ENCODE measurements at places on chromosomes 4 and X.

DNA sequence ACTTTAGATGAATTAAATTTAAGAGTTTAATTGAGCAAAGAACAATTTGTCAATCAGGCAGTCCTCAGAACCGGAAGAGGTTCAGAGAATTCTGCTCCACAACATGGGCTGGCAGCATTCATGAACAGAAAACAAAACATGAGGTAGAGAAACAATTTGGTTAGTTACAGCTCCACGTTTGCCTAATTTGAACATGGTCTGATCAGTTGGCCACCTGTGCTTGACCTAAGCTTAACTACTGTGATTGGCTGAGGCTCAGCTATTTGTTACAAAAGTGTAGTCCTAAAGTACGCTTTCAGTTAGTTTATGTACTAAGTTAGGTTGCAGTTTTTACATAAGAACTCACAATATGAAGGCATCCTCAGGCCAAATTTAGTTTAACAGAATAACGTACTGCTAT is 258.6 kb downstream of the ADAM29 start:
- DNase-seq = no peak

DNA sequence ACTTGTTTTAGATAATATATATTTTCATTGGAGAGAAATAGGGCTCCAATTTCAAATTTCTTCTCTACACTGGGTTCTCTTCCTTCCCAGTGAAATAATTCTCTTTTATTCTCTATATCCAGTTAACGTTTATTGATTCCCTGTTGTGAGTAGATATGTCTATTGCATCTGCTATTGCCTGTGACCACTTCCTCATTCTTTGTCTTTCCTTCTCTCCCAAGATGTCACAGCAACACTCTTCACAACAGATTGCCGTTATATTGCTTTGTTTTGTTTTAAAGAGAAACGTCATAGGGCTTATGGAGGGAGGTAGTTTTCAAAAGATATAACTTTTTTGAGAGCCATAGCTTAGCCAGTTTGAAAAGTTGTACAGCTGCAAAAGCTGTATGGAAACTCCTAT is 343.8 kb downstream of the ARHGAP24 start:
- DNase-seq = no peak

DNA sequence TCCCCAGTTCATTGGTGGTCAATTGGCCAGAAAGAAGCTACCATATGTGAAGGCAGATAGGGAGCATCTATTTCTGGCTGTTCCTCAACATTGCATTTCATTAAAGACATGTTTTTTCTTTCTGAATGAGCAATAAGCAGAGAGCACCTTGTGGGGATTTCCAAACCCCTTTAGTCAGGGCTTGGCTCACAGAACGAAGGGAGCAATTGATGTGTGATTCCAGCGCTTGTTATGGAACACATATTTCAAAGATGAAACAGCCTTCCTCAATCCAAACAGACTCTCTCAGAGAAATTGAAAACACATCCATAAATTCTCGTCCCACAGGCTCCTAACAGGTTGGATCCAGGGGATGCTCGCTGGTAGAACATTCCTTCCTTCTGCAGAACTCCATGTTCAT is 84.1 kb downstream of the CLCN4 start:
- no peak for DNase-seq

- DNase-seq = peak; percentile 63
These were observed 494 bp downstream of the SPOCK3 start for GRCh38 chr4:167233685-167234315.

- no peak for DNase-seq
These were observed 10.6 kb upstream of the PRDX4 start for GRCh38 chrX:23656684-23657083.

DNA sequence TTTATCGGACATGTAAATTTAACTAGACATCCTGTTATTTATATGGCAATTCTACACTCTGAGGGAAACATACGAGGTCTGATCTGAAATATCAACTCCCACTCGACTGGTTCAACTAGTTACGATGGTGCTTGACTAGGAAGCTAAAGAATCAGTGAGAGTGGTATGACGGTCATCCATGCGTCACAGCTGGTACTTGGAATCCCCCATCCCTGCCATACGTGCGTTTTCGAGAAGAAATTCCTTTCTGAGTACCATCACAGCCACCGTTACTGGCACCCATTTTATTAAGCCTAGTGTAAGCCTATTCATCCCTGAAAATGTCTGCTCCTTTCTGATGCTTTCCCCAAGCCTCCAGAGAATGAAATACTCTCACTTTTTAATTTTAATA is 695 bp upstream of the PIGA start:
- no peak for DNase-seq

DNA sequence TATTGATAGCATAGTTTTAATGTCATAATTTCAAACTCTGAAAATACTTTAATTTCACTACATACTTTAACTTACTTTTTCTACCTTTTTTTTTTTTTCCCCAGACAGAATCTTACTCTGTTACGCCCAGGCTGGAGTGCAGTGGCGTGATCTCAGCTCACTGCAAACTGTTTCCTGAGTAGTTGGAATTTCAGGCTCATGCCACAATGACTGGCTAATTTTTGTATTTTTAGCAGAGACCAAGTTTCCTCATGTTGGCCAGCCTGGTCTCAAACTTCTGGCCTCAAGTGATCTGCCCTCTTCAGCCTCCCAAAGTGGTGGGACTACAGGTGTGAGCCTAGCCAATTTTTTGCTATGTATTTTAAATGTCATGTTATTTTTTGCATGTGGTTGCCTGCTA is 741.6 kb downstream of the TRAM1L1 start:
- no peak for DNase-seq

DNA sequence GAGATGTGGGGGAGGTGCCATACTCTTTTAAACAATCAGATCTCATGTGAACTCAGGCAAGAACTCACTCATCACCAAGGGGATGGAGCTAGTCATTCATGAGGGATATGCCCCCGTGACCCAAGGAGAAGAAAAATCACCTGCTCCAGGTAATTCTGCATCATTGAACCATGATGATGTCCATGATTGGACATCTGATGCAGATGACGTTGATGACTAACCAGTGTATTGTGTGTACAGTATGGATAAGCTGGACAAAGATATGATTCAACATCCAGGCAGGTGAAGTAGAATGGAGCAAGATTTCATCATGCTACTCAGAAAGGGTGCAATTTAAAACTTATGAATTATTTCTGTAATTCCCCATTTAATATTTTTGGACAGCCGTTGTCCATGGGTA is 286.4 kb upstream of the SMIM31 start:
- no peak for DNase-seq

DNA sequence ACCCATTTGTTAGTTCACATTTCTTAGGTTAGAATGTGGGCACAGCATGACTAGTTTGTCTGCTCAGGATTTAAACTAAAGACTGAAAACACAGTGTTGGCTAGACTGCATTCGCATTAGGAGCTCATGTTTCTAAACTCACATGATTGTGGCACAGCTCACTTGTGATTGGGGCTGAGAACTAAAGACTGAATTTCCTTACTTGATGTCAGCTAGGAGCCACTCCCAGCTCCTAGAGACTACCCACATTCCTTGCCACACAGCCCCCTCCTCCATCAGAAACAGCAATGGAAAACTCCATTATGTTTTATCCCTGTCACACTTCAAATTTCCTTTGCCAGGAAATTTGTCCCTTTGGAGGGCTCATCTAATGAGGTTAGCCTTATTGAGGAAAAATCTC is 170.2 kb upstream of the NUDT6 start:
- DNase-seq = no peak

- DNase-seq = no peak
These were observed 337.4 kb downstream of the ARHGAP10 start for GRCh38 chr4:148069086-148069894.

DNA sequence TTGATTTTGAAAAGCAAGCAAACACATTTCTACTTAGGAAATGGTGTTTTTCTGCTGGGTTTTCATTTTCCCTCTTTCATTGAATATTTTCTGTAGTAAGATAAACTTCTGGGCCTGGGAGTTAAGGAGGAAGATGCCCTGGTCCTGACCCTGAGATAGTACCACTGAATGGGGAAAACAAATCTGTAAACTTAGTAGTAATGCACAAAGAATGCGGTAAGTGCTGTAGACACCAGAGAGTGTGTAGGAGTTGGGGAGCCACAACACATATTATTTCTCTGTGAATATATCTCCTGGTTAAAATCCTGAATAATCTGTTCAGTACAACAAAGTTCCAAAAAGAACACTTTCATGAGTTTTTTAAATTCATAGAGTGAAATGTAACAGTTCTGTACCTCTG is 178.3 kb downstream of the MAPK10 start:
- DNase-seq = no peak

DNA sequence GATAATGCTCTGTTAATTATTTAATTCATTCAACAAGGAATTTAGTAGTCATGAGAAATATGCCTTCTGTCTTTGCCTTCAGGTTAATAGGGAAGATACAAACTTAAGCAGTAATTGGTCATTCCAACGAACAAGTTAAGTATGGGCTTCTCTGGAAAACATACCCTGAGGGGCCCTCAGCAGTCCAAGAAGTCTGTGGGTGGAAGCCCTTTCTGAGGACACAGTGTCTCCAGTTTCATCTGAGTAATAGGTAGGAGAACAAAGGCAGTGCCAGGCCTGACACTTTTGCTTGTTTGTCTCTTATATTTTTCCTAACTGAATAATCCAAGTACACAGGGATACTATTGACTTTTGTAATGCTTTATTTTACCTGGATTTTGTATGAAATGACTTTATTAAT is 262.5 kb downstream of the FBXW7 start:
- no peak for DNase-seq

GRCh38 chr4:25722964-25723363 is 67.3 kb downstream of the SLC34A2 start:
- no peak for DNase-seq

GRCh38 chr4:156362581-156362980 is 408.9 kb upstream of the CTSO start:
- DNase-seq = no peak

GRCh38 chrX:102934624-102935023 is 2.4 kb upstream of the RAB40AL start:
- DNase-seq = no peak

DNA sequence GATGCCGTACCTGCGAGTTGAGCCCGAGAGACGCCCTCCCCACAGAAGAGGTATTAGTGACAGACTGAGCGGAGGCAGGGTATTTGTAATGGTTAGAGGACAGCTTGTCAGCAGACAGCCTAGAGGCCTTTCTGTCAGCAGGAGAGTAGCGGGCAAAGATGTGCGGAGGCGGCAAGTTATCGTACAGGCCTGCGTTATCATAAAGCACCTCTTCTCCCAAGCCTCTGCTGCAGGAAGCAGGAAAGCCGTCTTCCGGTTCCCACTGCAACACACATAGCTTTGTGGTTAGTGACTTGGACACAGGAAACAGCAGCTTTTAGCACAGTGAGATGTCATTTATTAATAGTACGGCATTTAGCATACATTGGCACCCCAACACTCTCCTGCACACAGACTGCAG is 158.3 kb downstream of the AFAP1 start:
- DNase-seq = no peak

DNA sequence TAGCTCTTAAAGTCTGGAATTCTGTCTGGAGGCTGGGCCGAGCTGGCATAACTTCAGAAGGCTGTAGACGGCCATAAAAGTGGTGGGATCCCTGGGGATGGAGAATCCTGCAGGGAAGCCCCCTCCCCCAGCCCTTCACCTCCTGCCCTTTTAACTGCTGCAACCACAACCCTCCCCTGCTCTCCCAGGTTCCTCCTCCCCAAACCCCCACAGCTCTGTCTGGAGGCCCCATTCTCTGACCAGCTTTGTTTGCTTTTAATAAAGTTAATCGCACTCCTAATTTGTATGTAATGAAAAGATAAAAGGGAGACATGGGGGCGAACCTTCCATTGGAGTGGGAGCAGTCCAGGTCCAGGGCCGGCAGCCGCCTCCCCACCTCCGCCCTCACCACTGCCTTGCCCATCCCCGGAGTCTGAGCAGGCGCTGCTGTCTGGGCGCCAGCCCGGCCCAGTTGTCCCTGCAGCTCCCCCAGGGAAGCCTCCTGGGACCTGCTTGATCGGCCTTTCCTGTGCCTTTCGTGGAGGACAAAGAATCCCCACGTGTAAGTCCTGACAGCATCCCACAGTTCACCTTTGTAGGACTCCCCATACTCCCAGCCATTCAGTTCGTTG is 84.3 kb downstream of the PJA1 start:
- DNase-seq = no peak

- no peak for DNase-seq
These were observed 478.9 kb downstream of the KCNIP4 start for GRCh38 chr4:21469438-21470300.

GRCh38 chrX:132576939-132577338 is 88.1 kb upstream of the MBNL3 start:
- DNase-seq = no peak

- no peak for DNase-seq
These were observed 12.4 kb upstream of the PJA1 start for GRCh38 chrX:69177511-69178162.
